ENCODE measurements at places on chromosomes 6 and 20.

GRCh38 chr20:32343439-32343838, 14.7 kb upstream of the ASXL1 start:
- peak; percentile 59 for DNase-seq

GRCh38 chr20:58069796-58070663, 158.4 kb downstream of the ANKRD60 start:
- no peak for DNase-seq

GRCh38 chr20:51985013-51985415, 182.7 kb upstream of the SALL4 start:
- peak; percentile 97 for DNase-seq

DNA sequence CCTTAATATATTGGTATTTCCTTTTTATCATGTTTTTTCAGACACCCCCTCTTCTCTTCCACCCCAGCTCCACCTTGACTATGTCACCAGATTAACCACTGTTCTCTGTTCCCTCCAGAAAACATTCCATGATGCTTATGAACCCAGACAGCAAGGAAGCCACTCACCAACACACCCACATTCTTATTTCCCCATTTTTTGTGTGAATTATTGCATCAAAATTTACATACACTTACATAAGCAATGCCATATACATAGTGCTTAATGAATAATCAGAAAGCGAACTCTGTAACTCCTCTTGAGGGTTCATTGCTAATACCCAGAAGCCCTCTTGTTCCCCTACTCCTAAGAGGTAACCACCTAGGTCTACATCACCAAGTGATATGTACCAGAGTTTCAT, 182.3 kb upstream of the CDYL start:
- DNase-seq = peak; percentile 30

DNA sequence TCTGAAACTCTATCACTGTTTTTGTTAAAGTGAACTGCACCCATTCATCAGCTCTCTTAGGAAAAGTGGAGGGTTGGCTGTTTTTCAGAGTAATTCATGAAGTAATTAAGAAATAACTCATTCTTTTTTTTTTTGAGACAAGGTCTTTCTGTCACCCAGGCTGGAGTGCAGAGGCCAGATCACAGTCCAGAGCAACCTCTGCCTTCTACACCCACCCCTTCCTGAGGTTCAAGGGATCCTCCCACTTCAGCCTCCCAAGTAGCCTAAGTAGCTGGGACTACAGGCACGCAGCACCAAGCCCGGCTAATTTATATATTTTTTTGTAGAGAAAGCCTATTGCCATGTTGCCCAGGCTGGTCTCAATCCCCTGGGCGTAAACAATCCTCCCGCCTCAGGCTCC, 2.6 kb downstream of the ZNFX1 start:
- DNase-seq = no peak

GRCh38 chr6:5249451-5250122, 11.2 kb downstream of the LYRM4 start:
- DNase-seq = no peak

GRCh38 chr6:78597966-78598365, 269.4 kb upstream of the IRAK1BP1 start:
- no peak for DNase-seq

- no peak for DNase-seq
Observed at GRCh38 chr20:23106271-23106851, 20.2 kb upstream of the CD93 start.

- no peak for DNase-seq
Observed at GRCh38 chr6:157941101-157941863, 40.4 kb upstream of the SYNJ2 start.

DNA sequence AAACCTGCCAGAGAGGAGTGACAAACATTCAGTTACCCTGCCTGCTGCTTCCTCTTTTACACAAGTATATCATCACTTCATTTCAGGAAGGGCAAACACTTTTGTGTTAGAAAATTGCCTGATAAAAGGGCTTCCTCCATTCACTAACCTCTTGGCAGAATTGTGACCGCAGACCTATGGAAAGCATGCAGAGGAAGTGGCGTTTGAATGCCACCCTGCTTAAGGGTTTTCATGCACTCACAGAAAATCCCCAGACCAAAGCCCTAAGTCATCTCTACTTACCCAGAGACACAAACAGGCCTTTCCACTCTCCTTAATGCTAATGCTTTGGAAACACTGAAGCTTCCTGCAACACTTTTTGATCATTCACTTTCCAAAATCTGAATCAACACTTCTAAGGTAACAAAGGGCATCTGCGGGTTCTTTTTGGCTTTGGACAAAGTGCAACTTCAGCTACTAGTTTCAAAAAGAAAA, 22.1 kb upstream of the RALGAPA2 start:
- no peak for DNase-seq

GRCh38 chr6:94597487-94597886, 979.8 kb upstream of the MANEA start:
- DNase-seq = no peak

- DNase-seq = no peak
Observed at GRCh38 chr6:151704383-151704782, 103.1 kb upstream of the ESR1 start.

- DNase-seq = no peak
Observed at GRCh38 chr6:25794784-25795183, 37.1 kb downstream of the SLC17A1 start.

- no peak for DNase-seq
Observed at GRCh38 chr6:66858196-66858595, 1151.2 kb upstream of the EYS start.

GRCh38 chr6:105810922-105811482, 275.1 kb upstream of the PRDM1 start:
- DNase-seq = no peak

DNA sequence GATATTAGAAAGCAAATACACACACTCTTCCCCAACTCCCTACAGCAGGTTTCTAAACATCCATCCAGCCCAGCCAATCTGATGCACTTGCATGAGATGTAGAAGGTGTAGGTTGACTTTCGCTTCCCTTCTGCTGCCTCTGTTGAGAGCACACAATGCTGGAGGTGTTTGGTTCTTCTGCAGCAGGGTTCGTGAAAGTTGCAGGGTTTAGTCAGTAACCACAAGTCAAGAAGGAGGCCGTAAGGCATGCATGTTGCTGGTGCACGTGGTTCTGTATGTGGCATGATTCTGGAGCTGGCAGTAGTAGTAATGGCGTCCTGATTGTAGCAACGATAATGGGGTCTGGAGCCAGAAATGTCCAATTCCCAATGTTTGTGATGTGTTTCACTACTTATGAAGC, 53.0 kb downstream of the DEK start:
- no peak for DNase-seq

GRCh38 chr6:169557887-169558286, 143.9 kb downstream of the WDR27 start:
- DNase-seq = no peak

GRCh38 chr6:166463359-166464067, 80.8 kb upstream of the MPC1 start:
- DNase-seq = no peak

GRCh38 chr6:84788689-84789088, 24.3 kb upstream of the TBX18 start:
- DNase-seq = no peak

DNA sequence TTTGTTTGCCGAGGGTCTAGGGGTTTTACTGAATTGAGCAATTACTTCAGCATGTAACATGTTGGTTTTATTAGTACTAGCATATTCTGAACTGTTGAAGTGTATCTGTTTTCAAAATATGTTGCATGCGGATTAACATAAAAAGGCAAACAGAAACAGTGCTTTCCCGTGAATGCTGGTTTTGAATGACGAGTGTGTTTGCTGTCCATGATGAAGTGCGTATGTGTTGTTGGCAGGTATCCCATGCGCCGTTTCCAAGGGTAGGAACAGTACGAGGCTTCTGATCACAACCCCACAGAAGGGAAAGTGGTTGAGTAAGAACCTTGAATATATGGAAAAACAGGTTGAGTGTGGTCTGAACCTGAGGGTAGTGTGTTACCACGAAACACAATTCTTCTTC, 232.9 kb downstream of the SAMD5 start:
- peak; percentile 13 for DNase-seq

DNA sequence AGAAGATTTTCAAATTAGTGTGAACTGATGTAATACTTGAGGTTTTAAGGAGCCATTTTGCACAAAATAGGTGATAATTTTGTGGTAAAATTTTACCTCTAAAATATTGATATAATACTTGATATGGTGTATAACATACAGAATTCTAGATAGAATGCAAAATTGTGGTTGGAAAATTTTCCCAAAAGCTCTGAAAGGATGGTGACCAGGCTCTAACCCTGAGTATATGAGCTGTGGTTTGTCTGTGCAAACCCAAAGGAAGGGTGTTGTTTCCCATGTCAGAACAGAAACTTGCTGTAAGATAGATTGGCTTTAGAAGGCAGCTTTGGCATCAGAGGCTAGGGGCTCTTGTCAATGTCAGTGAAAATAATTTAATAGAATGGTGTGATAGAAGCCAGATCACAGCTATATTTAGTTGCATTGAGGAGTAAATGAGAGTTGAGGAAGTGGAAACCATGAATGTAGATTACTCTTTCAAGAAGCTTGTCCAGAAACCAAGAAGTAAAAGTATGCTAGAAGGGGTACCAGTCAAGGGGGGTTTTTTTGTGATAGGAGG, 257.7 kb downstream of the FARS2 start:
- DNase-seq = no peak

DNA sequence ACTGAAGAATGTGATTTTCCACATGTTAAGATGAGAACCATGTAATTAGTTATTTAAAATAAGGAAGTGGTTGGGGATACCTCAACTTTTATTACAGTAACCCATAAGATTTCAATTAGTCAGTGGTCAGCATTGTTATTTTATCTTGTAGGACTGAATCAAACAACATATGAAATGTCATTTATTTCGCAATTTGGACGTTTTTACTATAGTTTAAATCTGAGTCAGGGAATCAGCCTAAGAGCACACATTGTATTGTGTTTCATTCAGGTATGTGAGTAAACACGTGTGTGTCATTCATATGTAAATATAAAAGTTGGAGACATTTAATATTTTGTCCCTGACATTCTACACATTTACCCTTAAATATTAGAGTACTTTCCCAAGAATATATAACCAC, 1418.7 kb downstream of the GRIK2 start:
- DNase-seq = no peak

- DNase-seq = peak; percentile 57
Observed at GRCh38 chr20:1185790-1186334, 1.1 kb upstream of the TMEM74B start.

GRCh38 chr20:16539280-16540021, 33.8 kb downstream of the KIF16B start:
- DNase-seq = no peak

- DNase-seq = peak; percentile 85
Observed at GRCh38 chr6:166402582-166403277, 20.0 kb upstream of the MPC1 start.

- no peak for DNase-seq
Observed at GRCh38 chr6:86526238-86526637, 411.1 kb upstream of the HTR1E start.

GRCh38 chr20:38447931-38448675, 13.0 kb upstream of the SNHG17 start:
- DNase-seq = no peak

- DNase-seq = no peak
Observed at GRCh38 chr6:152426276-152426675, 210.9 kb downstream of the SYNE1 start.

- no peak for DNase-seq
Observed at GRCh38 chr20:59154317-59155013, 9.2 kb upstream of the ZNF831 start.

- no peak for DNase-seq
Observed at GRCh38 chr6:129959358-129959930, 58.9 kb upstream of the L3MBTL3 start.

DNA sequence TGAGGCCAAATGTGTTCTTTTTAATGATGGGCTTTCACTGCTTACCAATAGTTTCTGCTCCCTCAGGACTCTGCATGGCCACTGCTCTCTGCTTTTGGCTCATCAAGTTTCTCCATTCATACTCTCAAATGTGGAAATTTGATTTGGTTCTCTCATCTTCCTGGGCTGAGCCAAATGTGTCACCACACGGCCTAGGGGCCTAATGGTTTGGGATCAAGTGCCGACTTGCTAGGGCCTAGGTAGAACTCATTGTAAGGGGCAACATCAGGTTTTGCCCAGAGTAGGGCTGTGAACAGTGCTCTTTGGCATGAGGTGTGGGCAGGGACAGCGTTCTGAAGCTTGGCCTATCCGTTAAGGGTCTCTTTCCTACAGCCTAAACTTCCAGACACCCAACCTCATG, 3.9 kb upstream of the MRPS10 start:
- no peak for DNase-seq
